ENCODE measurements at places on chromosomes 5 and 9.

DNA sequence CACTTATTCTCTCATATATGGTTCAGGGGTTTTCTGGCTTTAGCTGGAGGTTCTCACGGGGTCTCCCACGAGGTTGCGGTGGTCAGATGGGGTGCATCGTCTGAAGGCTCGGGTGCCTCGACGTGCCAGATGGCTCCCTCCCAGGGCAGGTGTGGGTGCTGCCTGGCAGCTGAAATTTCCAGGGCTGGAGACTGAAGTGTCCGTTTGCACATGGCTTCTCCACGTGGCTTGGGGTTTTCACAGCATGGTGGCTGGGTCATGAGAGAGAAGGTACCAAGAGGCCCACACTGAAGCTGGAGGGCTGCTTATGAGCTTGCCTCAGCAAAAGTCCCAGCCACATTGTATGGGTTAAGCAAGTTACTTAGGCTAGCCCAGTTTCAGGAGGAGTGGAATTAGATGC is 218.6 kb downstream of the AGTPBP1 start:
- DNase-seq = no peak

DNA sequence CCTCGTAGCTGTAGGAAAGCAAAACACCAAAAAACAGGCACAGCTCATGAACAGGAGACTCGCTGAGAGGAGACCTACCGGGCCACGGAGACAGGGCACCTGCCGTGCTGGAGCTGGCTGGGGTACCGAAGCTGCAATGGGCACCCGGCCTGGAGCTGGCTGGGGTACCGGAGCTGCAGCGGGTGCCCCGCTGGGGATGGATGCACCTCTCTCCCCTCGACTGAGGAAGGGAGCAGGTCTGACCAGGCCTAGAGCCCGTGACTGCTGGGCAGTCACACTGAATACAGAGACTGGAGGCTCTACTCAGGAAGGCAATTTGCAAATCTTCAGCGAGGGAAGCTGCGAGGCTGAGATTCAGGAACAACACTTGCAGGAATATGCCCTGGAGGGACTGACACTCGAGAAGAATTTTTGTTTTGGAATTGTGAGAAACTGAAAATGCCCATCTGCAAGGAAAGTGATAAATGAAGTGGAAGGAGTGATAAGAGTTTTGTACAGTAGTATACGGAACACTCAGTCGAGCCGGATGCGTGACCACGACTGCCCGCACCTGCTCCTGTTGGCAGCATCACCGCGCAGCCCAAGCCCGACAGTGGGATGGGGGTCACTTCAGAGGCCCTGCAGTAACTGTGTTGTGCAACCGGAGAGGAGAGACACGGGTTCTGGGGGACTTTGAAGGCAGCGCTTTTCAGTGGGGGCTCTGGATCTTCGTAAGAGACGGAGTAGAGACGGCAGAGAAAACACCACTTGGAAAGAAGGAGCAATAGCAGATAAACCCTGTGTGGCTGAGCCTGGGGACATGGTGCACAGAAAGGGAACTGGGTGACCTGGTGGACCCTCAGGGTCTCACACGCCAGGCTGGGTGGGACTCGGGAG is 27.9 kb upstream of the LPCAT1 start:
- DNase-seq = no peak

GRCh38 chr9:81497091-81497490 is 192.3 kb downstream of the TLE1 start:
- no peak for DNase-seq

DNA sequence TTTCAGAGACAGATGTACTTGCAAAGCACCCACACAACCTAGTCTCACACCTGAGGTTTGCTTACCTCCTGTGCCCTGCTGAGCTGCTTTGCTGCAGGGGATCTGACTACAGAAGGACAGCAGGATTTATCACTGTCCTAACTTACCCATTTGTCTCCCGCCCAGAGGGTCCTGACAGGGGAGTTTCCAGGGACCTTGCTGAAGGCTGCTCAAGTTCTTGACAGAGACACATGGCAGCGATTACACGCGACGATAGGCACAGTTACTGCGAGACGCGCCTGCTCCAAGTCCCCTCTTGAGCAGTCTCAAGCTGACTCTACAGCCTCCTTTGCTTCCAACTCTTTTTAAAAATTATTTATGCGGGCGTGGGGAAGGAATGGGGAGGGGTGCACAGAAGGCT is 24.6 kb upstream of the GALNT10 start:
- no peak for DNase-seq

GRCh38 chr9:114187827-114188226 is 32.5 kb downstream of the COL27A1 start:
- DNase-seq = no peak

GRCh38 chr5:151926188-151926587 is 1.5 kb upstream of the GLRA1 start:
- no peak for DNase-seq

GRCh38 chr5:14724633-14725032 is 60.1 kb downstream of the OTULIN start:
- no peak for DNase-seq

All from effector memory CD8-positive, alpha-beta T cell (primary cell).